WERI-Rb-1 (cell line): ENCODE measurements at places on chromosomes 6 and 20.

- no peak for DNase-seq
These were observed 14.4 kb downstream of the ARMC2 start for GRCh38 chr6:108862479-108863191.

GRCh38 chr6:135240711-135241110 is 59.6 kb downstream of the MYB start:
- DNase-seq, result no peak

DNA sequence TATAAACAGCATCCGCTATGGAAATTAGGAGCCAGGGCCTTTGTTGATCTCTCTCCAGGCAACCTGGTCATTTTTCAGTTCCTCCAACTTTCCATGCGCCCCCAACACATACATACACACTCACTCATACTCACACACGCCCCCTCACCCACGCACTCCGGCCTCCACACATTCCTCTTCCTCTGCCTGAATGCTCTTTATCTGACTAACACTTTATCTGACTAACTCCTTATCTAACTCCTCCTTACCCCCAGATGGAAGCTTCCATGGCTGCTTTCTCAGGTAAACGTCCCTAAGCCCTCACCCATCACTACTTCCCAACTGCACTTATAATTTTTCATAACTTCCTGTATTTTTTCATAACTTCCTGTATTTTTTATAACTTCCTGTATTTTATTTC is 17.4 kb downstream of the CASS4 start:
- DNase-seq, result no peak

DNA sequence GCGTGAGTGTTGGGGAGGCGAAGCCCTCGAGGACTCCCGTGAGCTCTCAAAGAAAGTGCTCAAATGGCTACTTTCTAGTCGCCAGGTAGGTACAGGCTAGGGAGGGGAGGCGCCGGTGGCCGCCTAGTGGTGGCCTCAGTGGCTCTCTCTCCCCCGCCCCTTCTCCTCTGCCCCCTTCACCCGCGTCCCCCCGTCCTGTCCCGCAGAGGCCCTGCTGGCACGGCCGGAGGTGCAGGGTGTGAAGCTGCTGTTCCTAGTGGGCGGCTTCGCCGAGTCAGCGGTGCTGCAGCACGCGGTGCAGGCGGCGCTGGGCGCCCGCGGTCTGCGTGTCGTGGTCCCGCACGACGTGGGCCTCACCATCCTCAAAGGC is 16.3 kb downstream of the ADISSP start:
- DNase-seq, result no peak

DNA sequence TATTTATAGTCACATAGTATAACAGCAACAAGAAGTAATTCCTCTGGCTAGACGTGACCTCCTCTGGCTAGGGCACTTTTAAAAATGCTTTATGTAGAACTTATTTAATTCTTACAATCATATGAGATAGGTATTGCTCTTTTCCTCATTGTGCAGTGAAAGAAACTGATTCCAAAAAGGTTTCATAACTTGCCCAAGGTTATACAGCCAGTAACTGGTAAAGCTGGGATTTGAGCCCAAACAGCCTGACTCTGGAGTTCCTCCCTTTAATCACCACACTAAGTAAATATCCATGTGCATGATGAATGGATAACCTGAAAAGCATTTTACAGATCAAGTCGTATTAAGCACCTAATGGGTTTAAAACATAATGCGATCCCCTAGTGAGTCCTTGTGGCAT is 214.6 kb downstream of the PRL start:
- peak; percentile 52 for DNase-seq

GRCh38 chr6:125749865-125750691 is 646 bp downstream of the HEY2 start:
- DNase-seq, result peak; percentile 19

GRCh38 chr6:36265744-36266143 is 4.1 kb upstream of the PNPLA1 start:
- DNase-seq, result no peak

DNA sequence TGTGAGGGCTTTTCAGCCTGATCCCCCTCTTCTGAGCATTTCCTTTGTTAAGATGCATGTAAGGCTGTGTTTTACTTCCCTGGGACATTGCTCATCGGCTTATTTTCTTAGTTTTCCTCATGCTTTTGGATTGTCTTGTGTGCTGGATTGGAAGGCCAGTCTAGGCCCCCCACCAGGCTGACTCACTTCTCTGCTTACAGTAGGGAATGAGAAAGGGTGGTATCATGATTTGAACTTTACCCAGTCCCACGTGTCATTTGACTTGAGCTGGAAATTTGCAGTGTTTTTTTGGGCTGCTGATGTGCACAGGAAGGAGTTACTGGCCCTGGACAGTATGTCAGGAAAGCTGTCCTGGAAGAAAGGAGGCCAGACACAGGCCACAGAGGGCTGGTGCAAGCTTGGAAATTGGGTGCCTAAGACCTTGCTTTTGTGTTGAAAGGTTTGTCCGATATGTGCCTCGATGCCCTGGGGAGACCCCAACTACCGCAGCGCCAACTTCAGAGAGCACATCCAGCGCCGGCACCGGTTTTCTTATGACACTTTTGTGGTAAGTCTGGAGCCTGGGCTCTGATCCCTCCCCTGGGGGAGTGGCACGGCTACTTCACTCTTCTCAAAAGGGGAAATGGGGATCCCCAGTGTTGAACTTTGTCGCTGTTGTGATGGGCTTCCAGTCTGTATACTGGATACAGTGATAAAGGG is 12.8 kb downstream of the RNF114 start:
- DNase-seq, result no peak

- no peak for DNase-seq
These were observed 227.3 kb downstream of the PREX1 start for GRCh38 chr20:48600470-48600945.

GRCh38 chr6:69791065-69791471 is 5.7 kb downstream of the LMBRD1 start:
- DNase-seq, result no peak

- DNase-seq, result no peak
These were observed 12.4 kb upstream of the F13A1 start for GRCh38 chr6:6332811-6333244.

DNA sequence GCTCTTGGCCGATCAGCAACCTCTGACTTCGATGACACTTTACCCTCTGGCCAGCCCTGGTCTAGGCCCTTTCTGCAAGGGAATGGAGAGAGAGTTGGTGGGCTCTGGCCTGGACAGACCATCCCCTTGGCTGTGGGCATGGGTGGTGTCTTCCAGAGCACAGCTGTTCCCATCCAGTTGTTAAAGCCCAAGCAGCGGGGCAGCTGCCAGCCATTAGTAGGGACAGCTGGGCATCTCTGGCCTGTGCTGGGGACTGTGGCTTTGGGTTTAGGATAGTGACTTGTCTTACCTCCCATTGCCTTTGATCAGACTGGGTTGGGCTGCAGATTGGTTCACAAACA is 2.8 kb downstream of the CDC25B start:
- DNase-seq, result no peak

- peak; percentile 66 for DNase-seq
These were observed 1.5 kb downstream of the ID4 start for GRCh38 chr6:19838442-19839236.

- no peak for DNase-seq
These were observed 1.3 kb upstream of the CNKSR3 start for GRCh38 chr6:154511791-154512190.

DNA sequence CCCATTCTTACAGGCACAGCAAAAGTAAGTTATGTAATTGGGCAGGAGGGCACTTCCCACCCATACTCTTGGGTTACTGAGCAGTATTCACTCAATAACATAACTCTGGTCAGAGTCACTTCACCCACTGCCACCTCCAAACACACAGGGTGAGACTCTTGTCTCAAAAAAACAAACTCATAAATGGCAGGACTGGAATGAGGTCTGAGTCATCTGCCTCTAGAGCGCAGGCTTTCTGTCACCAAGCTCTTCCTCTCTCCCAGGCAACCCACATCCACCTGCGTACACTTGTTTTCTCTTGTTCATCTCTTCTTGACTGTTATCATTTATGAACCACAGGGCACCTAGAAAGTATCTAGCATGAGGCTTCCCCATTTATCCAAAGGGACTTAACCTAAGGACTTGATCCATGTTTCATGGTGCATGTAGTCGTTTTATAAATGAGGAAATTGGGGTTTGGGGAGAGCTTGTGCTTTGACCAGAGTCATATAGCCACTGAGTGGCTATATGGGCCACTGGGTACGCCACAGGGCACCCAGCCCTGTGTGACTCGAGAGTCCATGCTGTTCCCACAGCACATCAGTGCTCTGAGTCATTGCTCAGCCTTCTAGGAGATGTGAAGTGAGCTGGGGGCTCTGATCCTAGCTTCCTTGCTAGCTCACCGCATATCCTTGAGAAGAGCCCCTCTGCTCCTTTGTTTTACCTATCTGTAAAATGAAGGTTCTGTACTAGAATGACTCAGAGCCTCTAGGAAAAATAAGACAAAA is 22.4 kb downstream of the C20orf173 start:
- DNase-seq, result no peak

GRCh38 chr20:57662456-57663240 is 42.4 kb upstream of the ZBP1 start:
- DNase-seq, result peak; percentile 6

DNA sequence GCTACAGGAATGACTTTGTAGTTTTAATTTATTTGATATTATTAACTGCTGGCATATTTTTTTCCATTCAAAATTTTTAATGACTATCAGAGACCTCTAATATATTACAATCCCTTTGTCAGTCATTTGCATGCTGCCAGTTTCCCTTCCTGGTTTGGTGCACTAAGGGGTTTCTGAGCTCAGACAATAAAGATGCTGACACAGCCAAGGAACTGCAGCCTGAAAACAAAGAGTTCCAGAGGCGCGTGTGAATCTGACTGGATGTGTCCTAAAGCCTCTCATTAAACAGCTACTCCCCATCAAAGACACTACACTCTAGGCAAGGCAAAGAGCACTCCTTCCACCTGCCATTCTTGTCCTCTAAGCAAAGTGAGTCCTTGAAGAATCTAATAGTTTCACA is 116.8 kb upstream of the DST start:
- DNase-seq, result no peak

DNA sequence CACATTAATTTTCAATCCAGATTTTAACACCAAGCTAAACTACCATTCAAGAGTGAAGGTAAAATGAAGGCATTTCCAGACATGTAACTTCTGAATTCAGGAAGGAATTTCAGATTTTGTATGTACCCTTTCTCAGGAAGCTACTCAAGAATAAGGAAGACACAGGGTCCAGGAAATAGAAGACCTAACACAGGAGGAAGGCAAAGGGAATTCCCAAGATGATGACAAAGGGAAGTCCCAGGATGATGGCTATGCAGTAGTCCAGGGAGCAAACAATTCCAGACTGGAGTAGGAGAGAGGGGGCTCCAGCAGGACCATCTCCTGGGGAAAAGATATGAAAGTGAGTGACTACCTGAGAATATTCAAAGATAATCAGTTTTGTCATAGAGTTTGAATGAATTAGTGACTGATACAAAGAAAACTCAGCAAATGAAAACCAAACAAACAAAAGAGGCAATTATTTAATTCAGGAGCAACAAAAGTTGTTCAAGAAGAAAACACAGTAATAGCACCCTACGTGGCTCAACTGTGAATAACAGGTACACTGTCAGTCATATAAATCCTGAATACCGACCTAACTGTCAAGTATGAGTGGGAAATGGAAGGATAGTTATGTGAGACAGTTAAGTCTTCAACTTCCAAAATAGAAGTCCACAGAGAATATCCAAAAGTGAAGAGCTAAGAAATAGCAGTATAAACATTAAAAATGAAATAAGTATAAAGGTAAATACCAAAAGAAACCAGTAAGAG is 4.0 kb downstream of the RNF24 start:
- DNase-seq, result no peak

- DNase-seq, result no peak
These were observed 21.9 kb upstream of the PTPN1 start for GRCh38 chr20:50488236-50488806.

GRCh38 chr6:109511832-109512231 is 28.8 kb upstream of the ZBTB24 start:
- DNase-seq, result no peak

DNA sequence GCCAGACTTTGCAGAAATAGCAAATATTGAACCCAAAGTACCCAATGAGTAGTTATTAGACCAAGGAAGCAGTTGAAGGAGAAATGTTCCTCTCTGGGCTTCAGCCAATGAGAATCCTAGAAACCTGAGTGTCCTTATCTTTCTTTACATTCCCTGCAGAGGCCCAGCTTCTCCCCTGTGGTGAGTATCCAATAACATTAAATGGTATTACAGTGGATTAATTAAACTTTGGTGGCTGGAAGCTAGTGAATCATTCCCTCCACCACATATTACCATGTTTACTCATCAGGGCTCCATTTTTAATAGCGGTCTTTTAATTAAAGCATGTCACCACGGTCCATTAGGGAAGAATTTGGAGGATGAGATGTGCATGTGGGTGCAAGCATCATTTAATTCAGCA is 74.0 kb downstream of the UNC5CL start:
- DNase-seq, result no peak

DNA sequence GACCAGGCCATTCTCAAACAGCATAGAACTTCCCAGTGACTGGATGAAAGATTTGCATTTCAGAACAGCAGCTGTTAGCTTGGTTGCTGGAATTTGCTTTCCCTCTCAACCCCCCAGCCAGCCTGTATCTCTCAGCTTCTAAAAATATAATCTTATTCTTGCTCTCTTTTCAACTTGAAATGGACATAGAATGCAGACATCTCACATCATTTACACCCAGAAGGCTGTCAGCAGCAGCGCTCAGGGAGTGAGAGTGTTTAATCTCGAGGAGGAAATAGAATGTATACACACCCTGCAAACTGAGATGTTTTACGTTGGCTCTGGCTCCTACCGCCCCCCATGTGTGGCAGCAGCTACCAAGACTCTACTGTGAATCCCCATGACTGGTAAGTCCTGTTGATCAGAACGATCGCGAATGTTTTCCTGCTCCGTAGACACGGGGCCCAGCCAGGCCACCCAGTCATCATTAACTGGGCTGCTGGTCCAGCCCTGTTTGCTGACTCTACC is 163.4 kb upstream of the SLC24A3 start:
- DNase-seq, result no peak

GRCh38 chr6:24909241-24910216 is 26.2 kb downstream of the RIPOR2 start:
- no peak for DNase-seq

GRCh38 chr6:72627539-72627938 is 5.7 kb downstream of the KCNQ5 start:
- no peak for DNase-seq

DNA sequence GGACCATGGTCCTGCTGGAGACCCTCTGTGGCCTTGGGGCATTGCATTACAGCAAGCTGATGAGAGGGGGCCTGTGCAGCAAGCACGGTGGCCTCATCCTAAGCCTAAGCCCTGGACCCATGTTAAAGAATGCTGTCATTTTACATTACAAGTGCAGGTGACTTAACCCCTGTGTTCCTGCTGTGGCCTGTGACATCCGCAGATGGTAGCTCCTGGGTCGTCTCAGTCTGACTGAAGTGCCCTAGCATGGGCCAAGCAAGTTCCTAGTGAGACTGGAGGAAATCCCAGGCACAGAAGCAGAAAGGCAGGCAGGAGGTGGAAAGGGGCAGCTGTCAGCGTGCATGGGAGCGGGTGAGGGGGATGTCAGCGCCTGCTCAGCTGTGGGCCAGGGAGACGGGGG is 252.4 kb downstream of the FNDC1 start:
- no peak for DNase-seq
